ENCODE measurements at places on chromosomes 11 and 22.

DNA sequence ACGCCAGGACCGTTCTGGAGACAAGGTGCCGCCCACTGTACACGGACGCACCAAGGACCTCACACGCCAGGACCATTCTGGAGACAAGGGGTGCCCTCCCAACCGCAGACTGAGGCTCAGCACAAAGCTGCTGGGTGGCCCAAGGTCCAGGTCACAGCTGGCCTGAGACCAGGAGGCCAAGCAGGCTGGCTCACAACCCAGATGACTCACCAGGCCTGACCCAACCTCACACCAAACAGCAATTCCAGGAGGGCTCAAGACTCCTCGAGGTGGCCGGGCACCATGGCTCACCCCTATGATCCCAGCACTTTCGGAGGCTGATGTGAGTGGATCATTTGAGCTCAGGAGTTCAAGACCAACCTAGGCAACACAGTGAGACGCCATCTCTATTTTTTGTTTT lies 14.8 kb downstream of the BRD1 start:
- DNase-seq, result no peak

GRCh38 chr22:39348909-39349505 lies 784 bp upstream of the SYNGR1 start:
- peak; percentile 63 for DNase-seq

- DNase-seq, result no peak
Observed at GRCh38 chr11:31500560-31500959, 8.9 kb downstream of the IMMP1L start.

- DNase-seq, result peak; percentile 68
Observed at GRCh38 chr11:36265793-36266628, 23.2 kb downstream of the COMMD9 start.

DNA sequence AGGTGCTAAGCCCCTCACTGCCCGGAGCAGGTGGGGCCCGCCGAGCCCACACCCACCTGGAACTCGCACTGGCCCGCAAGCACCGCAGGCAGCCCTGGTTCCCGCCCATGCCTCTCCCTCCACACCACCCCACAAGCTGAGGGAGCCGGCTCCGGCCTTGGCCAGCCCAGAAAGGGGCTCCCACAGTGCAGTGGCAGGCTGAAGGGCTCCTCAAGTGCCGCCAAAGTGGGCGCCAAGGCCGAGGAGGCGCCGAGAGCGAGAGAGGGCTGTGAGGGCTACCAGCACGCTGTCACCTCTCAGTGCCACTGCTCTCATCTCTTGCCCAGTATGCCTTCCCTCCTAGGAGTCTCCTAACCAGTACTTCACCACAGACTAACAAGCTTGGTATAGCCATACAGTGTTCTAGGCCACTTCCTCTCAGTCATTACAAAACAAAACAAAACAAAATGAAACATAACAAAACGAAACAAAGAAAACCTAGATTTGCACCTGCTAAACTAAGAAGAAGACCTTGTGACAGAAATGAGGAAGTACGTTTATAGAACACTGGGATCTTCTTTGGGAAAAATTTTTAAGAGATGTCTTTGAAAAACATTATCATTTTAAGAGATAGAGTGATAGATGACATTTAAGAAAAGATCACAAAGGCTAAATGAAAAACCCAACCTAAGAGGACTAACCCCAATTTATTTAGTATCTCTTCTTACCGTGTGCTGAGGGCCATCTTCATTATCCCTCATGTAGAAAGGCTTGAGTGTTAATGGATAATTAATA lies 47.7 kb upstream of the GAB2 start:
- DNase-seq, result peak; percentile 47

GRCh38 chr11:61172888-61173287 lies 11.7 kb upstream of the VPS37C start:
- DNase-seq, result no peak

DNA sequence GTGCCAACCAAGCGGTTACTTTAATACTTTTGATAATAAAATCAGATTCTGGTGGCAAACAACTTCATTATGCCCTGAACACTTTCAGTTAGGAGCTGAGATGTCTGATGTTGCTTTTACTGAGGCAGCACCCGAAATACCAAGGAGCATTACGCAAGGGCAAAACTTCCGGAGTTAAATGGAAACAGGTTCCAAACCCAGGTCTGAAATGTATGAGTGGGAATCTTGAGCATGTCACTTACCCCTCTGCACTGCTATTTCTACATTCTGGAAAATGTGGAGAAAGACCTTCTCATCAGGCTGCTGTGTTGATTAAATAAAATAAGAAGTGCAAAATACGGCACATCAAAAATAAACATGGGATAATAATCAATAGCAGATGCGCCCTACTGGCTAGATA lies 315.1 kb downstream of the LARGE1 start:
- no peak for DNase-seq
